ENCODE measurements at places on chromosomes 13 and 19.

- DNase-seq: no peak
These were observed 26.5 kb downstream of the ZNF607 start for GRCh38 chr19:37692956-37693620.

DNA sequence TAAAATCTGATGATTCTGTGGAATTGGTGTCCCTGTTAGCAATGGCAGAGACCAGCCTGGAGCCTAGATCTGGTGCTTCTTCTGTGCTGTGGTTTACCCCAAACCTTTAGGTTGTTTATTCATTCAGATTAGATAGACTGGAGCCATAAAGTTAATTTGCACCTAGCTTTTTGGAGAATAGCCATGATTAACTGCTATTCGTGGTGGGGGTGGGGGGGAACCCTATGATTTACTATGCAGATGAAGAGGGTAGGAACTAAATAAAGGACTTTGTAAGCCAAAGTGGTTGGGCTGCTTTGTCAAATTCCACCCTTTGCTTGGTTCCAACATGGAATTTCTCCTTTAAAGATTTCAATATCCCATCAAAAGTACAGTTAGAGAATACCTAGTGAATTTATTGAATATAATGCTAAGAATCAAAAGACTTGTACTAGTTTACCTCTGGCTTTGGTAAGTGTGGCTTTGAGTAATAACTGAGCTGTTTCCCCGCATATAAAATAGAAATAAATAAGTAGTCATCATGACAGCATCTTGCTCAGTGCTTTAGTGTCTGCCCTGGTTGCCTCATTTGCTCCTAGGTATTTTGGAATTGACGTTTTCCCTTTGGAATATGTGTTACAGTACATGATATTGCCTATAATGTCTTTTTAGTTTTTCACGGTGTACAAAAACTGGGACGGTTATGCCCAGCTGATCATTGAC, 27.6 kb downstream of the SKA3 start:
- no peak for DNase-seq

DNA sequence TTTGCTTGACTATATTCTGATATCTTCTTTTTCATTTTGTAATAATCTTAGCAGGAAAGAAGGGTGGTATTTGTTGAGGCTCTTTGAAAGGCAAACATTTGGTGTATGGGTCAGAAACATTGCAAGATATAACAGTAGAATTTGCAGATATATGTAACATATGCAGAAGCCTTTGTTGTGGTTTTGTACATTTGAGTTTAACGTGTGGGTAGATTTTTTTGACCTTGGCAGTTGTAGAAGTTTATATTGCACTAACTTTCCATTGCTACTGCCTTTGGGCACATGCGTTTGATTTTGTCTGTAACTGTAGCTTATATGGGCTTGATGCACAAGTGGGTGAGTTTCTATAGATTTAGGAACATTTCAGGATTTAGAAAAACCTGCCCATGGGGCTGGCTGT, 78.5 kb upstream of the SPRY2 start:
- no peak for DNase-seq

GRCh38 chr19:13727798-13728197, 36.5 kb upstream of the MRI1 start:
- DNase-seq: no peak

- no peak for DNase-seq
These were observed 4.8 kb downstream of the STK24 start for GRCh38 chr13:98571955-98572662.

GRCh38 chr13:47046706-47047105, 149.9 kb upstream of the HTR2A start:
- DNase-seq: no peak

GRCh38 chr19:51507192-51507591, 5.6 kb upstream of the SIGLEC12 start:
- no peak for DNase-seq

GRCh38 chr19:12090807-12091206, 26.3 kb downstream of the ZNF844 start:
- no peak for DNase-seq

DNA sequence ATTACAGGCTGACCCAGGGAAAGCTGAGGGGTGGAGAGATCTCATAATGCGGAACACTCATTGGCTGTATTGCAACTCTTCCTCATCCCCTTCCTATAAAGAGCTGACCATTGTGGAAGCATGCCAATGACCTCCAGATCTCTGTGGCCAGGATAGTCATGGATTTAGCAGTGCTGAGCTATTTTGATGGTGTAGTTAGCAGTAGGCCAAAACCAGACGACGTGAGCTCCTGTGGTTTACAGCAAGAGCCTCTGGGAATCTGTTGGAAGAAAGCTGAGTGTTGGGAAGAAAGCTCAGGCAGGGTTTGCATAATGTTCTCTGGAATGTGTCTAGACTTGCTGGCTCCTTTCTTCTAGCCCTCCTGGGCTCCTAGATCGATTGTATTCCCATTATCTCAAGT, 187.5 kb upstream of the GPC6 start:
- no peak for DNase-seq

DNA sequence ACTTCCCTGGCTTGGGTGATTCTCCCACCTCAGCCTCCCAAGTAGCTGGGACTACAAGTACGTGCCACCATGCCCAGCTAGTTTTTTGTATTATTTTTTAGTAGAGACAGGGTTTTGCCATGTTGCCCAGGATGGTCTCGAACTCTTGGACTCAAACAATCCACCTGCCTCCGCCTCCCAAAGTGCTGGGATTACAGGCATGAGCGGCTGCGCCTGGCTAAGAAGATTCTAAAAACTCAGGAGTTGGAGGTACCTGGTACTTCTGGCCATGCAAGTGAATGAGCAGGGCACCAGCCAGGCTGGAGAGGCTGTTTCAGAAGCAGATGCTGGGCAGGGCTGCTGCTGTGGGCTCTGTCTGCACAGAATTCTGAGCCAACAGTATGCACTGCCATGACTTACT, 6.1 kb downstream of the MZF1 start:
- no peak for DNase-seq

DNA sequence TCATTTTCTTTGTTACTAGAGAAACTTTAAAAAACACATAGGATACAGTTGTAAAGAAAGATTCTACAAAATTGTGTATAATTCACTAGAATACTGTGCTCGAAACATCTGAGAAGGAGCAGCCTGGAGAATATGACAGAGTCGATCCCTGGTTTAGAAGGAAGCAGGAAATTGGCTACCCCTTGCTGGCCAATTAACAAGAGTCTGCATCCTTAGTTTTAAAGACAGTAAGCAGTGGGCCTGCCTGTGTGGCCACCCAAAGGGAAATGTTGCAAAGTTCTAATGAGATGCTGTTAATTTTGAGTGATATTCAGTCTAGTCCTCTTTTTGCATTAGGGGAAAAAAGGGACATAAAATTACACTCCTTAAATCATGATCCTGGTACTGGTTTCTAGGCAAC, 988.6 kb downstream of the PCDH17 start:
- DNase-seq: no peak

DNA sequence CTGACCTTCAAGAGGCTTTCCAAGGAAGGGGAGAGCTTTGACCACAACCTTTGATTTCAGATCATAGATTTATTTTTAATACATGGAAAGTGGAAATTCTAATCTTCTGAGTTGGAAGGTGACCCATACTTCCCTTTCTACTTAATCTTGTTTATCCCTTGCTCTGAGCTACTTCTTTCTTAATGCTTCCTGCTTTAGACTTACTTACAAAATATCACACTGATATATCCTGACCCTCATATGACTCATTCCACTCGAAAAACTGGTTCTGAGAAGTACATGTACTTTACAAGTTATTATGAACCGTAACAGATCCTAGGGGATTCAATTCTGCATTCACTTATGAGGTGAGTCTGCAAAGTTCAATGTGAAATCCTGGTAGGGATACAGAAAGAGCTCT, 76.2 kb upstream of the IRS2 start:
- DNase-seq: no peak

GRCh38 chr13:113845055-113845454, 18.8 kb downstream of the GAS6 start:
- DNase-seq: no peak

DNA sequence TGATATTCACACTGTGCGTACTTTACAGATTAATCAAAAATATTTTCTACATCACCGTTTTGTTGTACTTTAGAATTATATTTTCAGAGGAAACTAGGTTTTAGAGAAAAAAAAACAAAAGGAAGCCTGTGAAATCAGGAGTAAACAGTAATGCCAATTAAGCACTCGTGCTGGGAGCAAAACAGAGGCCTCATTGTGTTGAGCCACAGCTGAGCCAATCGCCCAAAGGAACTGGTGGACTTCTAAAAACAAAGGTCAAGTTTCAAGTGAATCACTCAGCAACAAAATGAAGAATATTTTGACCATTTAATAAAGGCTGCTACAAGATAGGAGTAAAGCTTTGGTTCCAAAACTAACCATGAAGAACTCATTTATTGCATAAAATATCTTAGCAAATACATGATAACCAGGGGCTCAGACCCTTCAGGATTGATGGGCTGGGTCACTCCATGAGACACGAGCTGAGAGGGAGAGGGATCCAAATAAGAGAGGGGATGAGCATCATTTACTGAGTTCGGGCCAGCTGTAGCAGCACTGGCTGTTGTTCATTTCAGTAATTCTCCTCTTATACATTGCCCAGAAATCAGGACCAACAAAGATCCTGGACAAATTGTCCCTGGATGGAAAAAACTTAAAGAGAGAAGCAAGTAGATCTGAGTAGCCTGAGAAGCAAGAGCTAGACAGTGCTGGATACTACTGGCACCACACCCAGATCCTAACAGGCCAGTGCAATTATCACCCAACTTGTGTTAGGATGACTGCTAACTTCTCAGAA, 8.3 kb upstream of the NALCN start:
- no peak for DNase-seq

Measured in activated gamma-delta T cell (primary cell).